ENCODE measurements at places on chromosomes 4 and X.

DNA sequence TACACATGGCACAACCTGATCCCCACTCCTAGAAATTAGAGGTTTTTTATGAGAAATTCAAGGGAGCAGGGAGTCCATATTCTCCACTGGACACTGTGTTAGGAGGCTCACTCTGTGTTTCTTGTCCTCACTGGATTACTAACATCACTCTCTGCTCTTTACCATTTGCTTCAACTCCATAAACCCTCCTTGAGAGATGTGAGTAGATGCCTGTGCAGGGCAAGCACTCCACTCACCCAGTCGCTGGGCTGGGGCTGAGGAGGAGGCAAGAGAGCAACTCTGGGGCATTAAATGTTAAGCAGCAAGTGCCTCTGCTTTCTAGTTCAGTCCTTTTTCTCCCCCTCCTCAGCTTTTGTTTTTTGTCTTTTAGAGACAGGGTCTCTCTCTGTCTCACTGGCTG is 115.1 kb downstream of the LARP7 start:
- DNase-seq, result no peak

GRCh38 chr4:47718696-47719095 is 119.2 kb downstream of the CORIN start:
- DNase-seq, result no peak

DNA sequence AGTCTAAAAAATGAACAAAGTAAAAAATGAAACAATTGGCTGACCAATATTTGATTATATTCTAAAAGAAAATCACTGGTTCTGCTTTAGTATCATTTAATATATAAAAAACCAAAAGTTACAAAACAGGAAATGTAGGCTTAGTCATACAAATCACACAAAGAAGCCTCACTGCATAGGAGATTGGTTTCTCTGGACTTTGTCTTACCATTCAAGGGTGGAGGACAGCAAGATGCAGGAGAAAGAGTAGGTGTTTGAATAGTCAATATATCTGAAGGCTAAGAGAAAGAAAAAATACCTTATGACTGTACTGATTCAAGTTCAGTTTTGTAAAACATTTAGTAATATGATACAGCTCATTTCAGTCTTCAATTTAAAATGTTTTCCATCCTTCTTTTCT is 28.6 kb upstream of the TAF9B start:
- no peak for DNase-seq

GRCh38 chrX:48787505-48788443 is 1.4 kb downstream of the GATA1 start:
- no peak for DNase-seq

- DNase-seq, result no peak
These were observed 249.4 kb downstream of the DHX15 start for GRCh38 chr4:24334906-24335305.

DNA sequence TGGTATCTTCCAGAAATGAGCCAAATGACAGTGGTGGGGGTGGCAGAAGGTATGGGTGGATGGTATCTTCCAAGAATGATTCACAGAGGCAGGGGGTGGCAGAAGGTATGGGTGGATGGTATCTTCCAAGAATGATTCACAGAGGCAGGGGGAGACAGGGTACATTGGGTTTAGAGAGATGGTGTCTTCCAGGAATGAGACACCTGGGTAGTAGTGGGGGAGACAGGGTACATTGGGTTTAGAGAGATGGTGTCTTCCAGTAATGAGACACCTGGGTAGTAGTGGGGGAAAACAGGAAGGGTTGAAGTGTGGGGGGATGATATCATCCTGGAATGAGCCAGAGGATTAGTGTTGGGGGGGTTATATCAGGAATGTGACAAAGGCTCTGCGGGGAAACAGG is 62.0 kb downstream of the MAOA start:
- no peak for DNase-seq

- DNase-seq, result no peak
These were observed 68.7 kb downstream of the WFS1 start for GRCh38 chr4:6338175-6338950.

DNA sequence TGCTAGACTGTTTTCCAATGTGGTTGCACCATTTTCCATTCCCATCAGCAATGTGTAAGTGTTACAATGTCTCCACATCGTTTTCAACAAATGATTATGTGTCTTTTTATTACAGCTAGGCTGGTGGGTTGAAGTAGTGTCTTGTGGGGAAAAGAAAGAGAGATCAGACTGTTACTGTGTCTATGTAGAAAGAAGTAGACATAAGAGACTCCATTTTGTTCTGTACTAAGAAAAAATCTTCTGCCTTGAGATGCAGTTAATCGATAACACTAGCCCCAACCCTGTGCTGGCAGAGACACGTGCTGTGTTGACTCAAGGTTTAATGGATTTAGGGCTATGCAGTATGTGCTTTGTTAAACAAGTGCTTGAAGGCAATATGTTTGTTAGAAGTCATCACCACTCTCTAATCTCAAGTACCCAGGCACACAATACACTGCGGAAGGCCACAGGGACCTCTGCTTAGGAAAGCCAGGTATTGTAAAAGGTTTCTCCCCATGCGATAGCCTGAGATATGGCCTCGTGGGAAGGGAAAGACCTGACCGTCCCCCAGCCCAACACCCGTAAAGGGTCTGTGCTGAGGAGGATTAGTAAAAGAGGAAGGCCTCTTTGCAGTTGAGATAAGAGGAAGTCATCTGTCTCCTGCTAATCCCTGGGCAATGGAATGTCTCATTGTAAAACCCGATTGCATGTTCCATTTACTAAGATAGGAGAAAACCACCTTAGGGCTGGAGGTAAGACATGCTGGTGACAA is 23.0 kb upstream of the UGT2B15 start:
- DNase-seq, result no peak

- DNase-seq, result no peak
These were observed 1077.6 kb downstream of the FAM133A start for GRCh38 chrX:94751611-94752010.

DNA sequence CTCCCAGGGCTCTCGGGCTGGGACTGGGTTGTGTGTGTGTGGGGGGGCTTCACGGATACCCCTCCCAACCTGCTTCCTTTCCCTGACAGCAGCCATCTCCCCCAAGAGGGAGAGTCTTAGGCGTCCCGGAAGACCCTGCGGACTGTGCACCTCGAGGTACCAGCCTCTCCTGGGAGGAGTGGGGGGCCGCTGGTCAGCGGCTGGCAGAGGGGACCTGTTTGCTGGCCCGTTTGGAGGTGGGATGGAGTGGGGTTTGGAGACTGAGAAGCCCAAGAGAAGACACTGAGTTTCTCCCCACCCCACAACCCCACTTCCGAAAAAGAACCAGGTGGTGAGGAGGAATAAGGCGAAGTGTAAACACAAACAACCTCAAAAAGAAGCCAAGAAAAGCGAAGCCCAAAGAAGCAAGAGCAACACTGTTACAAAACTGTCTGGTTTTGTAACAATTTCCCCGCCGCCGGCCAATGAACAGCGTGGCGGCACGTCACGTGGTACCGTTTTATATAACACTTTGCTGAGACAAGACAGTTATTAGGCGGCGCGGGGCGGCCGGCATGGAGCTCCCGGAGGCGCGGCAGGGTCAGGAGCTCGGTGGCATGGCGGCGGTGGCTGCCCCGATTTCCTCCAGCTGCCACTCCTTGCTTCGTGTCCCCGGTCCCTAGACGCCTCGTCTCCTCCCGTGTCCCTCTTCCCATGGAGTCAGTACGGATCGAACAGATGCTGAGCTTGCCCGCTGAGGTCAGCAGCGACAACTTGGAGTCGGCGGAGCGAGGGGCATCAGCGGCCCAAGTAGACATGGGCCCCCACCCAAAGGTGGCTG is at the start of gene LONRF3:
TSS of gene LONRF3 (plus strand) at position 531 of the 820 bp plus-strand sequence. CDS start at position 694, 163 bp downstream.
- no peak for DNase-seq

- no peak for DNase-seq
These were observed 38.3 kb upstream of the MAPK10 start for GRCh38 chr4:86398187-86398586.

GRCh38 chr4:11704186-11704830 is 275.6 kb upstream of the HS3ST1 start:
- no peak for DNase-seq

GRCh38 chr4:184504385-184504784 is 30.0 kb upstream of the IRF2 start:
- DNase-seq, result no peak

DNA sequence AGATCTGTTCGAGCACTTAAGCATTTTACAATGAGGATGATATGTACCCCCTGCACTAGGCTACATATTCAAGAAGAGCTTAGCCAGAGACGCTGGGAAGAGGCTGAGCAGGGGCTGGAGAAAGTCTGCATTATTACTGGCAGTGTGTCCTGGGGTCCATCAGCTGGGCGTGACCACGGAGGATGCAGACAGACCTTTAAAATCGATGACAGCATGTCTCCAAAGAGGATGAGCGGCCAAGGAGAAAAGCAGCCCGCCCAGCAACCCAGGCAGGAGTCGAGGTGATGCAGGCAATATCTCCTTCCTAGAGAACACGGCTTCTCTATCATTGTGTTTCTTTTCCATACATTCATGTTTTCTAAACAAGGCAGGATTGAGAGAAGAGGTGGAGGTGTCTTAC is 300.7 kb downstream of the USP46 start:
- DNase-seq, result no peak

- no peak for DNase-seq
These were observed 5.8 kb downstream of the AFAP1 start for GRCh38 chr4:7933651-7934510.

DNA sequence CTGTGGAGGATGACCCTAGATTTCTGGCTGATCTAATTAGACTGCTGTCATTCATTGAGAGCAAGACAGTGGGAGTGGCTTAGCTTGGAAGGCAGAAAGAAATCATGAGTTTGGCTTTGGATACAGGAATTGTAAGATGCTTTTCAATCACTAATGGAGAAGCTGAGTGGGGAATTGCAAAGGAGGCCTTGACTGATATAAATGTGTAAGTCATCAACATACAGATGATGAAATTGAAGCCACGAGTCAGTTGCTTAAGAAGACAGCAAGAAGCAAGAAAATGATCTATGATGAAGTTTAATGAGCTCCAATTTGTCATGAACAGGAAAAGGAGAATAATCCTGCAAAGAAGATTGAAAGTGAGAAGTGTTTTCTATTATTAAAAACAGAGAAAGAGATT is 136.7 kb upstream of the C1QTNF7 start:
- DNase-seq, result no peak

- no peak for DNase-seq
These were observed 74.2 kb upstream of the CPEB2 start for GRCh38 chr4:14928035-14928434.

DNA sequence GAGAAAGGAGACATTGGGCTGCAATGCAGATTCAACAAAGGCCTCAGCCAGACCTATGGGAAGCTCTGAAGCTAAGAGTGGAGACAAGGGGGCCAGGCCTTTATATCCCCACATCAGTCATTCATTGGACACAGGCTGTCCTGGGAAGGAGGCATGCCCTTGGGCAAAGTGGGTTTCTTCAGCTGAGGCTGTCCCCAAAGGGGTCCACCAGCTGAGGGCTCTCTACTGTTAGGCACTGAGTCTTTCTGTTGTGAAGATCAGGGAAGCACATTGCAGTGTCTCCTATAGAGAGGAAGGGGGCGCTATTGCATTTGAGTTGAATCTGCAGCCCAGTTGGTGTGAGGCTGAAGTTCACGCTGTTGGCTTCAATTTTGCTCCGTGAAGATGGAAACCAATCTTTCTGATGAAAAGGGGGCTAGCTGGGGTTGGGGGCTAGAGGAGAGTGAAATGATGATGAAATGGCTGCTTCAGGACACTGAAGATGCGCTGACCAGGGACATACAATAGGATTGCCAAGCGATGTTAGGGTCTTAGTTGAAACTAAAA is 48.0 kb downstream of the SLC25A5 start:
- DNase-seq, result no peak
